Activated CD8-positive, alpha-beta memory T cell treated with anti-CD3 and anti-CD28 coated beads, Interleukin-2, amount 10 ng/mL, durations not matched to agents 7 days and 5 days (primary cell): ENCODE measurements at places on chromosomes 13 and 19. TPM values are rescaled to one million over a fixed set of nuclear protein-coding genes. Genes with fewer than 3 reads are reported as not detected.

- peaks cover 33% of the 10 kb centered on the region for H3K4me1 ChIP-seq
- H3K4me3 ChIP-seq: no peak overlapping the region
- H3K27me3 ChIP-seq: no peaks in the 10 kb centered on the region
- DNase-seq: no peak
Observed at GRCh38 chr13:51806566-51806965, 2.6 kb upstream of the DHRS12 start.

DNA sequence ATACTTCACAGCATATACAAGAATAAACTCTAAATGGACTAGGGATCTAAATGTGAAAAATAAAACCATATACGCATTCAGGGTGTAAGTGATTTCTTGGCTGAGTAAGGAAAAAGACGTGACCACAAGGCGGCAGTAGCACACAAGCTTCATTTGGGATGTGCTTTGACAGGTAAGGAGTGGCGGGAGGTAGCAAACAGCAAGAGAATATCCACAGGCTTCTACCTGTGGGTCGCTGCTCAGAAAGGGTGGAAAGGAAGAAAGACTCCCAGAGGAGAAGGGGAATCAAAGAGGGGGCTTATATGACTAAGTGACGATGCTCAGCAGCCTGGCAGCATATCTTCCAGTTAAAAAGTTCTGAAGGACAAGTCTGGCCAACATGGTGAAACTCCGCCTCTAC lies 2.5 kb upstream of the ZNF121 start:
- peaks cover 14% of the 10 kb centered on the region for H3K4me1 ChIP-seq
- peak; percentile 86 for DNase-seq

DNA sequence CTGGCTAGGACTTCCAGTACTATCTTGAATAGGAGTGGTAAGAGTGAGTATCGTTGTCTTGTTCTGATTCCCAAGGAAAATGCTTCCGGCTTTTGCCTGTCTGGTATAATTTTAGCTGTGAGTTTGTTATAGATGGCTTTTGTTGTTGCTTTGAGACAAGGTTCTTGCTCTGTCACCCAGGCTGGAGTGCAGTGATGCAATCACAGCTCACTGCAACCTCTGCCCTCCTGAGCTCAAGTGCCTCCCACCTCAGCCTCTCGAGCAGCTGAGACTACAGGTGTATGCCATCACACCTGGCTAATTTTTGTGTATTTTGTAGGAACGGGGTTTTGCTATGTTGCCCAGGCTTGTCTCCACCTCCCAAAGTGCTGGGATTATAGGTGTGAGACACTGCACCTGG lies 6.1 kb upstream of the ZNF543 start:
- H3K4me3 ChIP-seq: no peak overlapping the region
- peaks cover 4% of the 10 kb centered on the region for H3K4me1 ChIP-seq

DNA sequence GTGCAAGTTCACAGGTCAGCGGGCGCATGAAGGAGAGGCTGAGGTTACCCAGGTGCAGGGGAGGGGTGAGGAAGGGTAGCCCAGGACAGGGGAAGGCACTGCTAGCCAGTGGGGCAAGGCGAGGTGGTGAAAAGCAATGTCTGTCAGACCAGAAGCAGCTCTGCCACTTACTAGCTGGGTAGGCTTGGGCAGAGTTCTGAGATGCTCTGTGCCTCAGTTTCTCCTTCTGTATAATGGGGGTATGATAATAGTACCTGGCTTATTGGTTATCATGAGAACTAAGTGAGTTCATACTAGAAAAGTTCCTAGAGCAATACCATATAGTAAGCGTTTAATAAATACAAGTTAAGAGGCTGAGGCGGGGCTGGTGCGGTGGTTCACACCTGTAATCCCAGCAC lies 14.3 kb upstream of the SCN1B start:
- DNase-seq: no peak
- H3K36me3 ChIP-seq: peaks cover 49% of the 10 kb centered on the region
- peaks cover 42% of the 10 kb centered on the region for H3K4me1 ChIP-seq
- no peak overlapping the region for H3K4me3 ChIP-seq
- no peak overlapping the region for H3K27ac ChIP-seq

GRCh38 chr13:21450936-21451335 lies 8.2 kb downstream of the ZDHHC20 start:
- peaks cover 46% of the 10 kb centered on the region for H3K36me3 ChIP-seq
- no peak for DNase-seq
- peaks cover 19% of the 10 kb centered on the region for H3K4me1 ChIP-seq
- no peak overlapping the region for H3K27ac ChIP-seq
- no peaks in the 10 kb centered on the region for H3K27me3 ChIP-seq

DNA sequence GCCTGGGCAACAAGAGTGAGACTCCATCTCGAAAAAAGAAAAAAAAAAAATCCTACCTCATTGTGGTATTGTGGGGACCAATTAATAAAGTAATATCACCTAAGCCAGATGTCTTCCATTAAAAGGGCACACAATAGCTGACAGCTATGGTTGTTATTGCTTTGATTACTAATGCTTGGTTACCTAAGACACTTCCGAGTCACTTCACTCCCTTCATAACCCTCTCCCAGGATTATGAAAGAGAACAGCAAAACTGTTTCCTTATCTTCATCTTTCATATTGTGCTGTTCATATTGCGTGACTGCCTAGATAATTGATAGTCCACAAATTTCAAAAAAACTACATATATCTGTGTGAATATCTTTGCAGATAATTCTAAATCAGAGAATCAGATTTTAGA lies 10.3 kb upstream of the HSPH1 start:
- H3K4me1 ChIP-seq: peaks cover 26% of the 10 kb centered on the region
- peaks cover 10% of the 10 kb centered on the region for H3K27me3 ChIP-seq
- H3K4me3 ChIP-seq: no peak overlapping the region
- H3K27ac ChIP-seq: no peak overlapping the region
- no peaks in the 10 kb centered on the region for H3K36me3 ChIP-seq

DNA sequence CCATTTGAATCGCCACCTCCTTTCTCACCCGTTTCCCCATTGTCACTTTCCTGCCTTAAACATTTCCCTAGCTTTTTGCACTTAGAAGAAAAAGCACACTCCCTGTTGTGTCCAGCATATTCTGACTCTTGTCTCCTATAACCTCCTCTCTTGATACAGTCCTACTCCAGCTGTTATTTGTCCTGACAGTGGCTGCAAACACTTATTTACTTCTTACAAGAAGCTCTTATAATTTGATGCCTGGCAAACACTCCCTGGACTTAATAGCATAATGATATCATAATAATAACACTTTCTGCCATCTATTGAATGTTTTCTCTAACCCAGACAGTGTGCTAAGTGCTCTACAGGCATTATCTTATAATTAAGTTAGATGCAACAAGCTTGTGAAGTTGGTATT lies 76.6 kb downstream of the DGKH start:
- H3K27ac ChIP-seq: no peak overlapping the region
- no peaks in the 10 kb centered on the region for H3K27me3 ChIP-seq
- peaks cover 7% of the 10 kb centered on the region for H3K36me3 ChIP-seq
- no peak for DNase-seq
- H3K4me3 ChIP-seq: no peak overlapping the region
- no peaks in the 10 kb centered on the region for H3K4me1 ChIP-seq

GRCh38 chr19:9073806-9074205 lies 13.1 kb upstream of the OR1M1 start:
- no peaks in the 10 kb centered on the region for H3K27me3 ChIP-seq
- no peak overlapping the region for H3K27ac ChIP-seq
- no peaks in the 10 kb centered on the region for H3K4me1 ChIP-seq
- no peaks in the 10 kb centered on the region for H3K36me3 ChIP-seq
- no peak for DNase-seq

Gene ELSPBP1
- not detected for total RNA-seq

DNA sequence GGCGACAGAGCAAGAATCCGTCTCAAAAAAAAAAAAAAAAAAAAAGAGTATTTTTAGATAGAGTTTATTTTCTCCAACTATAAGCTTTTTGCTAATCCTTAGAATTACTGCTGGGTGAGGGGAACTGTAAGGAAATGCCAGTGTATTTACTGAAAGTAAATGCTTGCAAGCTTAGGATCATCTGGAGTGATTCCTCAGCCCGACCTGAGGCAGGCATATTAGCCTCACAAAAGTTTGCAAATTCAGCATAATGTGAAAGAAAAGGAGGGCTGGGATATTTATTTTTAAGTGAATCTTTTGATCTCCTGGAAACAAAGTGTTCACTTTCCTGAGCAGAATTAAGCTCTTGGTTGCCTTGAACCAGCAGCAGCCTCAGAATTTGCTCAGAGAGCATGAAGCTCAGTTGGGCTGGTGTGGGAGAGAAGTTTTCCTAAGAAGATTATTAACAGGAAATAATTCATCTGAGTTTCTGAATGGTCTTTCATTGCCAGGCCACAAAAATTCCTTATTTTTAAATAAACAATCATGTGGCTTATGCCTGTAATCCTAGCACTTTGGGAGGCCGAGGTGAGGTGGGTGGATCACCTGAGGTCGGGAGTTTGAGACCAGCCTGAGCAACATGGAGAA lies 24.7 kb upstream of the SPATA13 start:
- H3K4me1 ChIP-seq: peaks cover 22% of the 10 kb centered on the region
- H3K27me3 ChIP-seq: no peaks in the 10 kb centered on the region

- no peaks in the 10 kb centered on the region for H3K4me1 ChIP-seq
- no peak overlapping the region for H3K27ac ChIP-seq
- no peaks in the 10 kb centered on the region for H3K36me3 ChIP-seq
- peaks cover 44% of the 10 kb centered on the region for H3K27me3 ChIP-seq
- H3K4me3 ChIP-seq: no peak overlapping the region
Observed at GRCh38 chr13:25380741-25381324, 9.1 kb downstream of the ATP8A2 start.

- no peak overlapping the region for H3K27ac ChIP-seq
- H3K36me3 ChIP-seq: peaks cover 2% of the 10 kb centered on the region
- peaks cover 9% of the 10 kb centered on the region for H3K27me3 ChIP-seq
- DNase-seq: no peak
- peaks cover 3% of the 10 kb centered on the region for H3K4me1 ChIP-seq
- H3K4me3 ChIP-seq: no peak overlapping the region
Observed at GRCh38 chr13:79226938-79227337, 179.1 kb downstream of the RBM26 start.

DNA sequence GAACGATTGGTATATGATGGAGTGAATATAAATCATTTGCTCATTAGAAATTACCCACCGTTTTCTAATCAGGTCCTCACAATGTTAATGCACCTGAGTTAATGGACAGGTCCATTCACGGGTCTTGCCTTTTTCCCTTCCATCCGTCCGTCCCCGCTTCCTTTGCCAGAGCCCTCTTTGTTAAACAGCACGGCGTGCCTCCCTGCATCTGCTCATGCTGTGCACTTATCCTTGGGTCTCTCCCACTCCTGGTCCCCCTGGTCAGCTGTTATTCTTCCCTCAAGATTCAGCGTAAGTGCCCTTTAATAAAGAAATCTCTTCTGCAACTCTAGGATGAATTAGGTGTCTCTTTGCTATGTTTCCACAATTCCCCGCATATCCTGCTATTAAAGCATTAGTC lies 324.5 kb downstream of the DNAJC15 start:
- DNase-seq: no peak
- H3K36me3 ChIP-seq: no peaks in the 10 kb centered on the region
- H3K27me3 ChIP-seq: peaks cover 52% of the 10 kb centered on the region
- H3K27ac ChIP-seq: no peak overlapping the region
- H3K4me1 ChIP-seq: no peaks in the 10 kb centered on the region
- H3K4me3 ChIP-seq: no peak overlapping the region

DNA sequence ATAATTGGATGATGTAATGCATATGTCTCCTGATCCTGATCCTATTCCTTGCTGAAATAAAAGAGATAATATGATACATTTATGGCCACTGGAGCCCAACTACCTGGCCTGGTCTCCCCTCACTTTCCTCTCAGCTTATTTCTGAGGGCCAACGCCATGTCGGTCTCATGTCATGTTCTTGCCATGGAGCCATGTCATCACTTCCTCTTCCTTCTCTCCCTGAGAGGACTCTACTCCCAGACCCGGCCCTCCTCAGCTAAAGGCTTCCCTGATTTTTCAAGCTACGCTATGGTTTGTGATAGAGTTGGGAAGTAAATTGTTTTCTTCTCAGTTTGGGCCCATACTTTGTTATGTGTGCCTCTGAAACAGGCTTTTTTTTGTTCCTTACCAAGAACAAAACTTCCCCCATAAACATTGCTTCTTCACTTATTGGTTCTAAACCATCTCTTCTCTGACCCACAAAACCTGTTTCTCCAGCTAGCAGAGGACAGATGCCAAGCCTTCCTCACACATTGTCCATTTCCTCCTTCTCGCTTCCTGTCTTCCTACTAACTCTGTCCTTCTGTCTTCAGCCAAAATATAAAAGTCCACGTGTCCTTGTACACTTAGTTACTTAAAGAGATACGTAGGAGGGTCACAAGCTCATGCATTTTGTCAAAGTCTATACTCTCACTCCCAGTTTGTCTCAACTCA lies 319.9 kb upstream of the DACH1 start:
- no peak overlapping the region for H3K27ac ChIP-seq
- H3K36me3 ChIP-seq: no peaks in the 10 kb centered on the region
- no peaks in the 10 kb centered on the region for H3K4me1 ChIP-seq
- DNase-seq: no peak
- H3K4me3 ChIP-seq: no peak overlapping the region

Gene ARL11
- 2.1 TPM for total RNA-seq
